Chondrocyte (in vitro differentiated cells): ENCODE measurements at places on chromosomes 1 and 21.

GRCh38 chr21:16708101-16708835 lies 804.6 kb upstream of the CXADR start:
- DNase-seq = no peak

DNA sequence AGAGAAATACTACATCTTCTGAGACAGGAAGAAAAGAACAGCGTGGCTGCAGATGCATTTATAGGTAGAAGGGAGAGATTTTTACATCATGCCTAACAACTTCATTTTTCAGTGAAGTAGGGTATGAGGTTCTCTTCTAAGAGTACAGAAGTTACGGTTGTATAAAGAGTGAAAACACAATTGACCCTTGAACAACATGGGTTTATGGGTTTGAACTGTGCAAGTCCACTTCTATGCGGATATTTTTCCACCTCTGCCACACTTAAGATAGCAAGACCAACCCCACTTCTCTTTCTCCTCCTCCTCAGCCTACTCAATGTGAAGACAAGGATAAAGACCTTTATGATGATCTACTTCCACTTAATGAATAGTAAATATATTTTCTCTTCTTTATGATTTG lies 64.5 kb downstream of the RPAP2 start:
- no peak for DNase-seq

- no peak for DNase-seq
These were observed 48.0 kb downstream of the GPR161 start for GRCh38 chr1:168088511-168089325.

- DNase-seq = peak; percentile 34
These were observed 81.0 kb downstream of the GLIS1 start for GRCh38 chr1:53657891-53658396.

GRCh38 chr1:91349524-91349923 lies 55.1 kb downstream of the HFM1 start:
- DNase-seq = no peak

DNA sequence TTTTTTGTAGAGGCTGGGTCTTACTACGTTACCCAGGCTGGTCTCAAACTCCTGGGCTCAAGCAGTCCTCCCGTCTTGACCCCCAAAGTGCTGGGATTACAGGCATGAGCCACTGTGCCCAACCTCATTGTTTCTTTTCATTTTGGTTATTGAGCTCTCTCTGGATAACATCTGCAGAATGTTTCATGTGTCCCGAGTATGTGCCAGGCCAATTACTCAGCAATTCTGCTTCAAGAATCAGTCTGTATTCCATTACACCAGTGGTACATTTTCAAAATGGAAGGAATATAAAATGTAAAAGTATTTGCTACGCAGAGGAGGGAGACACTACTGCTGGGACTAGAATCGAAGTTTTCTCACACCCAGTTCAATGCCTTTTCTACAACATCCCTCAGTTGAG lies 1.7 kb upstream of the ELOA start:
- no peak for DNase-seq

- no peak for DNase-seq
These were observed 3.0 kb downstream of the NMNAT1 start for GRCh38 chr1:9946315-9946714.

DNA sequence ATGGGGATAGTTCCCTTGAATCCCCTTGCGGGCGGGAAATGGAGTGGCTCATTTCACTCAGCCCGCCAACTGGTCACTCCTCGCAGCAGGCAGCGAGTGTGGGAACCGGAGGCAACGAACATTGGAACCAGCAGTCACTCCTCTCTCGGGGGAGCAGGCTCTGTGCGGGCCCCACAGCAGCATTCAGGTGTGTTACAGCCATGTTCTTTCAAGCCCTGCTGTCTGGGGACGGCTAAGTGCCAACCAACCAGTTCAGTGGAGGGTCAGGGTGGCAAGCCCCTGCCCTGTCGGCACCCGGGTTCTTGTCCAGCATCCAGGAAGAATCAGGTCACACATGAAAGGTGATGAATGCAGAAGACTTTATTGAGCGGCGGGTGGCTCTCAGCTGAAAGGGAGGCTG lies 370.5 kb downstream of the NUF2 start:
- DNase-seq = no peak

DNA sequence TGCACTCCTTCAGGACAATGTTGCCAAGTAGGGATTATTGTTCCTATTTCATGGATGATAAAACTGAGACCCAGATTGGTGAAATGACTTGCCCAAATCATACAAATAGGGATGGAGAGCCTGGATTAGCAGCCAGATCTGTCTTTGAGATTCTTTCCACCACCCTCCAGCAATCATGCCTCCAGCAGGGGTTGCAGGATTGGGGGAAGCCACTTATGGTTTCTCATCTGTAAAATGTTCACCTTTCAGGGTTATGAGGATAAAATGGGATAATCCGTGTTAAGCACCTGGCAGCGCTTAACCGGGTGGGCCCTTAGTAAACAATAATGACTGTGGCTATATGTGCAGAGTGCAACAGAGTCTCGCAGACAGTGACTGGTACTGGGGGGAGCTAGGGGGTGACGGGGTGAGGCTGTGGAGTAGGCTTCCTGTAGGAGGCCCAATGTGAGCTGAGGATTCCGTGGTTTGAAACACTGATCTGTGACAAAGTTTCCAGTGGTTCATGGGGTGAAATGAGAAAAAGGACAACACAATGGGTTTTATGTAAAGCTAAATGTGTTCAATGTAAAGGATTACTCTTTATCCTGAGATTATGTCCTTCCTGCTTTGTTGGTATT lies 33.7 kb upstream of the FOXO6 start:
- DNase-seq = no peak

GRCh38 chr1:236176337-236177336 lies 34.3 kb downstream of the GPR137B start:
- DNase-seq = no peak

DNA sequence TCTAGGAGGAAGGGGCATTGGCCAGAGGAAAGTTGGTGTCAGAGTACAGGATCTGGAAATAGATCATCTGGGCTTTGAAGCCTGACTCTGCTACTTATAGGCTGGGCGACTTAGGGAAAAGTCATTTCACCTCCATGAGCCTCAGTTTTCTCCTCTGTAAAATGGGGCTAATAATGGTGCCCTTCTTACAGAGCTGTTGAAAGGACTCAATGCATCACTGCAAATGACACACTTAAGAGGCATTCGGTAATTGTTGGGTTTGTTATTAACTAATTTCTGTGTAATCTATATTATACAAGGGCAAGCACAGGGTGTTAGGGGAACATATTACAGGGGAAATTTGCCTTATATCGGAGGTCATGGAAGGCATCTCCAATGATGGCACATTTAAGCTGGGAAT lies 96.1 kb downstream of the KAZN start:
- DNase-seq = no peak

GRCh38 chr1:174005032-174005431 lies 17.1 kb downstream of the RC3H1 start:
- DNase-seq = no peak

DNA sequence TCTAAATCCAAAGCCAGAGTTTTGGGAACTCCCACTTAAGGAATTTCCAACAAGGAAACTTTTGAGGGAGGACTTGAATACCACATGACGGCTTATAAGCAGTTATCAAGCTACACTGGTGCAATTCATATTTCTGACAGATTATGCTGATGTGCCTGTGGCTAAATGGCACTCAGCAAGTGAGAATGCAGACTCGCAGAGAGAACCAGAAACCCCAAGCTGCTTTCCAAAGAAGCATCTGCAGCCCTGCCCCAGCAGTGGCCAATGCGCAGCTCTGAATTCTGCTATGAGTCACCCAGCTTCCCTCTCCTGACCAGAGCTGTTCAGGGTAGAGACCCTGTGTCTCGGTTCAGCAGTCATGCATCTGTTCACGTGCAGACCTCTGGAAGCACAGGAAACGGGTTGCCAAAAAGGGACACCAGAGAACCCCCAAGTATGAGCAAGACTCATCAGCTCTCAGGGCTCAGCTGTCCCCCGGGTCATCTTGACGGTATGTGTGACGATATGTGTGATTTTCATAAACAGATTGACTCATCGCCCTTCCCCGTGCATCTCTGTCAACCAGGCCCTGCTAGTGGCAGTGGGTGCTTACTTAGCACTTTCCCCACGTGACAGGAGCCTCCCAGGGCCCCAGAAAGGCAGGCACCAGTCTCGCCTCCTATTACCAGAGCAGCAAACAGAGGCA lies 76.3 kb downstream of the ITPKB start:
- DNase-seq = no peak

GRCh38 chr1:149963358-149963757 lies 26.7 kb upstream of the MTMR11 start:
- no peak for DNase-seq

DNA sequence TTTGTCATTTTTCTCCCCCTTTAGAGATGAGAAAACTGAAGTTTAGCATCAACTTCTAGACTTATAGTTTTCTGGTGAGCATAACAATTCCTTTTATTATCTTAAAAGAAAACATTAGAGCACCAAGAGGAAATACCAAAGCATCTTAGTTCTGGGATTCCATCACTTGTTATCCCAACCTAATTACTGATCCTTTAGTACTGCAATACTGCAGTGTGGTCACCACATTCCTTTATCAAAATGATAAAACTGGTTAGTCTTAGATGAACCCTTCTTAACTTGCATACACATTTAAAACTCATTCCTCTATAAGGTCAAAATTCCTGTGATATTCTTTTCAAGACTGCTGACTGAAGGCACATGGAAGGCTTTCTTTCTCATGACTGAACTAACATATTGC lies 23.1 kb downstream of the SOD1 start:
- no peak for DNase-seq

- DNase-seq = peak; percentile 77
These were observed 105.0 kb upstream of the COL6A1 start for GRCh38 chr21:45876381-45877170.

DNA sequence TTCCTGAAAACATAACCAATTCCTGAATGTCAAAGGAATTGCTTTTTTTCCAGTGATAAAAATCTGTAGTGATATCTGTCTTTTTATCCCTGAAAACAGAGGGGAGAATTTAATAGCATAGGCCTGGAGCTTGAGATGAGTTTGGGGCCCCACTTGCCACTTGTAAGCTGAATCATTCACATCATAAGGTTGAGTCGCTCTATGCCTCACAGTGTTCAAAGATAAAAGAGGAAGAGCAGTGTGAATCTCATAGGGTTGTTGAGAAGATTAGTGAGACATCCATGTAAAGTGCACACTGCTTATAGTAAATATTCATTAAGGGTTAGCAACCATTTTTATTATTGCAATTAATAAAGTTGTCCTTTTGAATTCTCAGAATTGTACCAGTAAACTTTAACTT lies 271.3 kb downstream of the DNM3 start:
- DNase-seq = no peak

GRCh38 chr1:89808441-89809117 lies 12.3 kb upstream of the LRRC8D start:
- DNase-seq = no peak

DNA sequence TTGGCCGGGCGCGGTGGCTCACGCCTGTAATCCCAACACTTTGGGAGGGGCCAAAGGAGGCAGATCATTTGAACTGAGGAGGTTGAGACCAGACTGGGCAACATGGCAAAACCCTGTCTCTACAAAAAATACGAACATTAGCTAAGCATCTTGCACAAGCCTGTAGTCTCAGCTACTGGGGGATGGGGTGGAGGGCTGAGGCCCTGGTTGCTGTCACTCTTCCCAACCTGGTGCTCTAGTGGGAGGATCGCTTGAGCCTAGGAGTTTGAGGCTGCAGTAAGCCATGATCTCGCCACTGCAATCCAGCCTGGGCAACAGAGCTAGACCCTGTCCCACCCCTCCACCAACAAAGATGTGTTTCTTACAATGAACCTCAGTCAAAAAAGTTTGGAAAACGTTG lies 2.8 kb downstream of the PHGDH start:
- DNase-seq = no peak

DNA sequence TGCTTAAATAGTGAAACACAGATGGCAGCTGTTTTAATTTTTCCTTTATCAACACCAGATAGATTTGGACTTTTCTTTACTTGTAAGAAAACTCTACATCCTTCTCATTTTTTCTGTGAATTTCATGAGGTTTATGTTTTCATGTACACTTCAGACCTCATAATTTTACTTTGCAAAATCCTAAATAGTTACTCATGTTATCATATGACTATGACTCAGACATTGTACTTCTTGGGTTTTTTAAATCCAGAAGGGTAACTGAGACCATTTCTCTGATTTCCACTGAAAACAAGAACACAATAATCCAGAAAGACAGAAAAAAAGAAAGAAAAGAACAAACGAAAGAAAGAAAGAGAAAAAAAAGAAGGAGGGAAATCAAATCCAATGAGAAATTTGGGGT lies 1021.6 kb downstream of the NCAM2 start:
- no peak for DNase-seq

DNA sequence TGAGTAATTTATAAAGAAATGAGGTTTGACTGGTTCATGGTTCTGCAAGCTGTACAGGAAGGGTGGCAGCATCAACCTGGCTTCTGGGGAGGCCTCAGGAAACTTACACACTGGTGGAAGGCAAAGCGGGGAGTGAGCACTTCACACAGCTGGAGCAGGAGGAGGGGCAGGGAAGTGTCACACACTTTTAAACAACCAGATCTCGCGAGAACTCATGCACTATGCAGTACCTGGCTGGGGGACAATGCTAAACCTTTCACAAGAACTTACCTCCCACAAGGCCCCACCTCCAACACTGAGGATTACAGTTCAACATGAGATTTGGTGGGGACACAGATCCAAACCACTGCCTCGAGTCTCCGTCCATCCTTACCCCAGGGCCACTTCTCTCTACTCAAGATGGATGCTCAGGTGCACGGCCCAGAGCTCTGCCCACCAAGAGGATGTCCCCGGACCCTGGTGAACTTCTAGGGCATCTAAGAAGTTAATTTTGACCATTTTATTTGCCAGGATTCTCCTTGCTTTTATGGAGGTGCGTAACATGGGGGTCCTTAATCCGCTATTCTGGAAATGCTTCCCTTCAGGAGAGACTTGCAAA lies 22.7 kb upstream of the ACTRT2 start:
- no peak for DNase-seq

GRCh38 chr1:225876900-225877510 lies 5.2 kb downstream of the TMEM63A start:
- DNase-seq = no peak

DNA sequence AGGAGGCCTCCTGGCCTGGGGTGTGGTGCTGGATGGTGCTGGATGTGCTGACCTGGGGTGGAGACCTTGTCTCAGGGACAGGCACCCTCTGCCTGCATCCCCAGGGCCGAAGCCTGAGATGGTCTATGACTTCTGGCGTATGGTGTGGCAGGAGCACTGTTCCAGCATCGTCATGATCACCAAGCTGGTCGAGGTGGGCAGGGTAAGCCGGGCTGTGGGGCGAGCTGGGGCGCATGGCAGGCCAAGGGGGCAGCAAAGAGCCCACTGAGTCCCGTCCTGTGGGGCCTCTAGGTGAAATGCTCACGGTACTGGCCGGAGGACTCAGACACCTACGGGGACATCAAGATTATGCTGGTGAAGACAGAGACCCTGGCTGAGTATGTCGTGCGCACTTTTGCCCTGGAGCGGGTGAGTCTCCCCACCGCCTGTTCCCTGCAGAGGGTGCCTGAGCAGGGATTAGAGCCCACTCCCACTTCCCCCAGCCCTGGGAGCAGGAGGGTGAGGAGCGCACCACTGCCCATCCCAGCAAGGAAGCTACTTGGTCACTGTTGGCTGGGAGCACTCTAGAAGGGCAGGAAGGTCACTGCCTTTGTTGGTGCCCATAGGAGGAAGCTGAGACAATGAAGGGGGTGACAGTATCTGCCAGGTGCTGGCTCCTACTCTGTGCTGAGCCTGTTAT lies 75.2 kb downstream of the PTPRU start:
- DNase-seq = no peak

- no peak for DNase-seq
These were observed at the start of gene PCP4 for GRCh38 chr21:39867198-39867650. TSS of gene PCP4 (plus strand) at chr21:39867438. CDS start at chr21:39867502, 64 bp downstream.
